ENCODE measurements at places on chromosomes 3 and 15. TPM values are rescaled to one million over a fixed set of nuclear protein-coding genes. Genes with fewer than 3 reads are reported as not detected.

The FBXL2 gene
- total RNA-seq: 21.9 TPM

The SHC4 gene
- 2.1 TPM for total RNA-seq

The MYEF2 gene
- 9.9 TPM for total RNA-seq

The RETNLB gene
- not detected for total RNA-seq

The SLC27A2 gene
- not detected for total RNA-seq

The GABRB3 gene
- not detected for total RNA-seq

The CYP8B1 gene
- not detected for total RNA-seq

The VGLL3 gene
- 41.0 TPM for total RNA-seq

The LEKR1 gene
- total RNA-seq: 1.5 TPM

The SEMA5B gene
- not detected for total RNA-seq

The GOLGA8T gene
- total RNA-seq: not detected

The EPHA3 gene
- total RNA-seq: 0.13 TPM

The NTRK3 gene
- 0.23 TPM for total RNA-seq

The TMIE gene
- not detected for total RNA-seq

The SOX14 gene
- total RNA-seq: not detected

The ZMYND10 gene
- total RNA-seq: 1.3 TPM

The NR1I2 gene
- total RNA-seq: not detected

The RBP2 gene
- total RNA-seq: not detected

The MAP2K1 gene
- 60.5 TPM for total RNA-seq

The AADAC gene
- not detected for total RNA-seq

The PATL2 gene
- total RNA-seq: 0.57 TPM

The SMCO1 gene
- not detected for total RNA-seq

The DISP2 gene
- total RNA-seq: 1.2 TPM

The MYZAP gene
- not detected for total RNA-seq

The PAQR5 gene
- 13.0 TPM for total RNA-seq

The LIPC gene
- total RNA-seq: 1.3 TPM

The MSL2 gene
- 7.6 TPM for total RNA-seq

The GOLGA8J gene
- total RNA-seq: not detected

All from LHCN-M2 (cell line).